ENCODE measurements at places on chromosomes 3 and 15. TPM values are rescaled to one million over a fixed set of nuclear protein-coding genes. Genes with fewer than 3 reads are reported as not detected.

The C3orf70 gene
- total RNA-seq = 4.2 TPM

The GPR62 gene
- under 0.01 TPM for total RNA-seq

- no peak for DNase-seq
Measured at GRCh38 chr3:159186581-159186980, 384.7 kb downstream of the MFSD1 start.

DNA sequence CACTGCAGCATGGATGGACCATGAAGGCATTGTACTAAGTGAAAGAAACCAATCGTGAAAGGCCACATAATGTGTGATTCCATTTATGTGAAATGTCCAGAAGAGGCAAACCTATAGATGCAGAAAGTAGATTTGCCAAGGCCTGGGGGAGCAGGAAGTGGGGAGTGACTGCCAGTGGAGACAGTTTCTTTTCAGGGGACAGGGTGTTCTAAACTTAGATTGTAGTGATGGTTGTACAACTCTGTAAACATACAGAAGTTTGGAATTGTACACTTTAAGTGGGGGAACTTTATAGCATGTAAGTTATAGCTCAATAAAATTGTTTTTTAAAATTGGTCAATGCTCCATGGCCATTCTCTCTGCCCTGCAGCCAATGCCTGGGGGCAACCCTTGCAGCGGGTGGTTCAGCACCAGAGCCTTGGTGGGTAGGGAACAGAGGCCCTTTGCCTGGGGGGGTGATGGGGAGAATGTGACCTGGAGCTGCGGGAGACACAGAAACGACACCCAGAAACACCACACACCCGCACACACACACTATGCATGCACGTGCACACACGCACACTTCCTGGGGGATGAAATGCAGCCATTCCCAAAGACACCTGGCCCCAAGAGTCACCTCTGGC lies 43.1 kb downstream of the DNAJB8 start:
- DNase-seq = no peak

GRCh38 chr15:99054892-99055291 lies 47.3 kb upstream of the PGPEP1L start:
- DNase-seq = no peak

DNA sequence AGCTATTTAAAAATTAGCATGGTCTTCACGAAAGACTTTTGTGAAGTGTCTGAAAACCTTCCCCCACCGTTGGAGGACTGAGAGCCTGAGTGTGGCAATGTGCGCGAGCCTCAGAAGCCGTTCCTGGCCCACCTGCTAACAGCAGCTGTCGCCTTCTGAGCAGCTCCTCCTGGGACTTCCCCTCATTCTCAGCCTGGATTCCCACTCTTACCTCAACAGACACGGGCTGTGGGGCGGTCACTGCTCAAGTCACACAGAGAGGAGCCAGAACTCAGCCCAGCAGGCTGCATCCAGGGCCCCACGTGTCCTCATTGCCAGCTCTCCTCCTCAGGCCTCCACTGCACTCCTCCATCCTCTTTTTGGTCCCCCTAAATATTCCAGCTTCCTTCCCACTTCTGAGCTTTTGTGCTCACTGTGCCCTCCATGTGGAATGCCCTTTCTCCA lies 7.8 kb downstream of the DNASE1L3 start:
- no peak for DNase-seq

Data from fibroblast of villous mesenchyme (primary cell).